Chondrocyte (in vitro differentiated cells): ENCODE measurements at places on chromosomes 4 and X.
A peak's percentile ranks its signal among the peaks of the same experiment; 100 is the strongest.

- no peak for DNase-seq
Observed at GRCh38 chr4:15149839-15150592, 147.7 kb downstream of the CPEB2 start.

DNA sequence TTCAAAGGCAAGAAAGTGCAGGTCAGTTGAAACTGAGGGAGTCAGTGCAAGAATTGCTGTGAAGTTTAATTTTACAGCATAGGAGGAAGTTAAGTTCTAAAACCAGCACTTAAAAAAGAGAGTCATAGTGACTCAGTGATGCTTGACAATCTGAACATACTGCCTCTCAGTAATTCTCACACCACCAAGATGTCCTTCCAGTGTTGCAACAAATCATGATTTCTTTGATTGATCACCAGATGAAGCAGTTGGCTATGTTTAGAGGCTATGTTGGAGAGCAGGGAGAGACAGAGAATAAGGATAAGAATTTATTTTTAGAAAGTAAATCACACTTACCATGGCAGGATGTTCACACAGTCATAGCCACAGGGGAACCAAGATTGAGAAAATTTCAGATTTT, 13.2 kb downstream of the TRIM2 start:
- no peak for DNase-seq

- no peak for DNase-seq
Observed at GRCh38 chrX:147958291-147958690, 22.8 kb upstream of the FMR1NB start.

DNA sequence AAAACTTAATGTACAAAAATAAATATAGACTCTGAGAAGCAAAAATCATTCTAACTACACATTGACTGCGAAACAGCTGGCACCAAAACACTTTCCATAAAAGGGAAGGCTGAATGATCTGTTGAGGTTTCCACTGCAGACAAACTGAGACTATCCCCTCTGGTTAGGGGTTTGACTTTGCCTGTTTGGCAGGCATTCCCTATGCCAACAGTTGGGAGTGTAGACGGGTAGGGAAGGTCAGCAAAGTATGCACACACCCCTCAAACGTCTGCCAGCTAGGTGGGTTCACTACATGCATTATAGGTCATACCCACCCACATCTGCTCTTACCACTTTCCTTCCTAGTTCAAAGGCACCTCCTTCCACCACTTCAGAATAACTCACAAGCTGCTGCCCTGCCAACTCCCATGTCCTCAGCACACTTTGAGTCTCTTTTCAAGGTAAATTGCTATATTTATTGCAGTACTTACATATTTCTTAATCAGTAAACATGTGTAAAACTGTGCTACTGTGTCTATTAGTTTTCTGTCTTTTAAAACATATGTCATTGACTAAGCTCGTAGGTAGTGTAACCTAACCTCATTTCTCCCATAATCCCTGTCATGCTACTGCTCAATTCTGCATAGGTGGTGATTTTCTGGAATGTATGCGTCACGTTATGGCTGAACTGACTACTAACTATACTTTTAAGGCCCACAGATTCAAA, 12.4 kb downstream of the CTSO start:
- DNase-seq: no peak

- no peak for DNase-seq
Observed at GRCh38 chr4:175424111-175424510, 388.0 kb downstream of the GPM6A start.

DNA sequence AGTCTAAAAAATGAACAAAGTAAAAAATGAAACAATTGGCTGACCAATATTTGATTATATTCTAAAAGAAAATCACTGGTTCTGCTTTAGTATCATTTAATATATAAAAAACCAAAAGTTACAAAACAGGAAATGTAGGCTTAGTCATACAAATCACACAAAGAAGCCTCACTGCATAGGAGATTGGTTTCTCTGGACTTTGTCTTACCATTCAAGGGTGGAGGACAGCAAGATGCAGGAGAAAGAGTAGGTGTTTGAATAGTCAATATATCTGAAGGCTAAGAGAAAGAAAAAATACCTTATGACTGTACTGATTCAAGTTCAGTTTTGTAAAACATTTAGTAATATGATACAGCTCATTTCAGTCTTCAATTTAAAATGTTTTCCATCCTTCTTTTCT, 28.6 kb upstream of the TAF9B start:
- DNase-seq: no peak

DNA sequence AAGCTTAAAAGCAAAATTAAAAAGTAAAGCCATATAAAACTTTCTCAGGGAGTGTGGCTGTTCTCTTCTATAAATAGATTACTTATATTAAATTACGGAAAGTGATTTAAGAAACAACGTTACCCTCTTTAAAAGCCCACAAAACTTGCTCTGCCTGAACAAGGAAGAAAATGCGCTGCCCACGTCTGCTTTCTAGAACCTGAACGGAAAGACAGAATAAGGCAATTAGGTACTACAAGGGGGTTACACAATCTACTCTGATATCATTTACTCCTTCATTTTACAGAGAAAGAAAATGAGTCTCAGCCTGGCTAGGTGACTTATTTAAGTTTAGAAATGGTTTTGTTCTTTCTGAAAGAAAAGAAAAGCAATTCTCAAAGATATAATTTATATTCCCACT, 147.2 kb downstream of the RNF150 start:
- no peak for DNase-seq

GRCh38 chr4:70666369-70666768, at the start of gene JCHAIN:
Gene JCHAIN (minus strand): TSS chr4:70666508. CDS start chr4:70666490, 18 bp downstream.
- no peak for DNase-seq

- DNase-seq: no peak
Observed at GRCh38 chrX:17520016-17520615, 145.1 kb downstream of the NHS start.

DNA sequence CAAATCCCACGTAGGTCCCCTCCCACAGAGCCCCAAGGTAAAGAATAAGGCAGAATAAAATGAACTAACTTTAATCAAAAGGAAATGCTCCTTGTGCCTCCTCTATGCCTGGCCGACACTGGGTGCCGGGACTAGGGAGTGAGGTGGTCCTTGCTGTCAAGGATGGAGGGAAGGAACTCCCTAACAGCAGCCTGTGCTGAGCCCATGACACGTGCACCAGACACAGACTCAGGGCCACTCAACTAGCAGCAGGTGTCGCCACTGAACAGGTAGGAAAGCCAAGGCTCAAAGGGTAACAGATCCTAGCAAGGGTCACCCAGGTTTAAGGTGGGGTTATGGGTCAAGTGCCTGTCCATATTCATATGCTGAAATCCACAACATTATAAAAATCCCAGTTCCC, 29.2 kb downstream of the MSX1 start:
- DNase-seq: no peak

DNA sequence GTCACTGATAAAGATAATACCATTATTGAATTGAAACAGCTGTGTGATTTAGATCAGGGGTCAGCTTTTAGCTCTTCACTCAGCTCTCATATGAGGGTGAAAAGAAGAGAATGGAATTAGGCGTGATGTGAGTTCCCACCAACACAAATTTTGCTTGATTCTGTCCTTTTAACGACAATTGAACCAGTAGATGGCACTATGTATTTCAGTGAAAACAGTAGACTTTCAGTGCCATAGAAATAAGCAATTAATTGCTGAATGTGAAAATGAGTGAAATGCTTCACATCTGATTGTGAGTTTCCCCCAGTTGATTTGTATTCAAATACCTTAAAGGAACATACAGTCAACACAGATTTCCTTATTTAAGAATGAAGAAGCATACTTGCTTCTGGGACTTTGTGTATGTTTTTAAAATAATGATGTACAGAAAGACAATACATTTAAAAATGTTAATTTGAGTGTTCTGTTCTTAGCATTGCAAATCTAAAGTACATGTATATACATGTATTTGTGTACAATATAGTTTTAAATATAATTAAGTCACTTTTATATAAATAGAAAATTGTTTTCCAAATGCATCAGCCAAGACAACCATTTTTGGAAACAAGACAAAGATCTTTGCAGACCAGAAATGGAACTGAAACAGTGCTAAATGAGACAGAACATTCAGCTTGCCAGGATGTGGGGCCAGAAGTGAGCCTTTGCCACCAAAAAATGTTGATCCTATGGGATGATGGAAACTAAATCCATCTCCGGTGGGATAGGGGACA, 178.8 kb downstream of the SNCA start:
- no peak for DNase-seq

DNA sequence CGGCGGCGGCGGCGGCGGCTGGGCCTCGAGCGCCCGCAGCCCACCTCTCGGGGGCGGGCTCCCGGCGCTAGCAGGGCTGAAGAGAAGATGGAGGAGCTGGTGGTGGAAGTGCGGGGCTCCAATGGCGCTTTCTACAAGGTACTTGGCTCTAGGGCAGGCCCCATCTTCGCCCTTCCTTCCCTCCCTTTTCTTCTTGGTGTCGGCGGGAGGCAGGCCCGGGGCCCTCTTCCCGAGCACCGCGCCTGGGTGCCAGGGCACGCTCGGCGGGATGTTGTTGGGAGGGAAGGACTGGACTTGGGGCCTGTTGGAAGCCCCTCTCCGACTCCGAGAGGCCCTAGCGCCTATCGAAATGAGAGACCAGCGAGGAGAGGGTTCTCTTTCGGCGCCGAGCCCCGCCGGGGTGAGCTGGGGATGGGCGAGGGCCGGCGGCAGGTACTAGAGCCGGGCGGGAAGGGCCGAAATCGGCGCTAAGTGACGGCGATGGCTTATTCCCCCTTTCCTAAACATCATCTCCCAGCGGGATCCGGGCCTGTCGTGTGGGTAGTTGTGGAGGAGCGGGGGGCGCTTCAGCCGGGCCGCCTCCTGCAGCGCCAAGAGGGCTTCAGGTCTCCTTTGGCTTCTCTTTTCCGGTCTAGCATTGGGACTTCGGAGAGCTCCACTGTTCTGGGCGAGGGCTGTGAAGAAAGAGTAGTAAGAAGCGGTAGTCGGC, 528 bp downstream of the FMR1 start:
- DNase-seq: peak; percentile 79

- no peak for DNase-seq
Observed at GRCh38 chr4:146033149-146033548, 94.5 kb upstream of the ZNF827 start.

DNA sequence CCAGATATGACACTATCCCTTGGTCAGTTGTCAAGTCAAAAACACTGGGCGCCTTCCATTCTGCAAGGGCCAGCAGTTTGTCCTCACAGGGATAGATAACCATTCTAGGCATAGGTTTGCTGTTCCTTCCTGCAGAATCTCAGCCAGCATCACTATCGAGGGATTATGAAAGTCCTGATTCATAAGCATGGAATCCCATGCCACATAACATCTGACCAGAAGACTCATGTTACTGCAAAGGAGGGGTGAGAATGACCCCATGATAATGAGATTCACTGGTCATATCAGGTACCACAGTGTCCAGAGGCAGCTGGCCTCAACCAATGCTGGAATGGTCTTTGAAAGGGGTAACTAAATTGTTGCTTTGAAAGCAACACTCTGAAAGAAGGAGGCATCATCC, 84.7 kb downstream of the OTC start:
- DNase-seq: no peak

GRCh38 chr4:98583265-98583664, 75.1 kb downstream of the TSPAN5 start:
- no peak for DNase-seq

- no peak for DNase-seq
Observed at GRCh38 chr4:52788806-52789205, 37.6 kb upstream of the ERVMER34-1 start.

DNA sequence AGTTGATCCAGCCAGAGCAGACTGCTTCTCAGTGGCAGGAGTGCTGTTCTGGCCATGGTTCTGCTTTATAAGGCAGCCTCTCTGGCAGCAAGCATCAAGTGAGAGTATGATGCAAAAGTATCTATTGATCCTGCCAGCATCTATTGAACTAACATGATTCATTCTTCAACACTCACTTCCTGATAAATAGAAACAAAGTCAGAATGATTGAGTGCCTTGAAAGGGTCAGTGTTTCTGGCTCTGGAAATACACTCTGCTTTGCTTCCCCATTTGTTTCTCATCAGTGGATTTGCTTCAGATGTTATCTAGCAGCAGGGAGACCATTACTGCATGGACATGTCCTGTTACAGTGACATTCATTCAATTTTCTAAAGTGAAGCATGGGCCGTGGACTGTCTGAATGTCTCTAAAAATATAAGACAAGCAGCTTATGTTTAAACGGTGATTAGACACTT, 66.2 kb upstream of the FRAS1 start:
- no peak for DNase-seq

DNA sequence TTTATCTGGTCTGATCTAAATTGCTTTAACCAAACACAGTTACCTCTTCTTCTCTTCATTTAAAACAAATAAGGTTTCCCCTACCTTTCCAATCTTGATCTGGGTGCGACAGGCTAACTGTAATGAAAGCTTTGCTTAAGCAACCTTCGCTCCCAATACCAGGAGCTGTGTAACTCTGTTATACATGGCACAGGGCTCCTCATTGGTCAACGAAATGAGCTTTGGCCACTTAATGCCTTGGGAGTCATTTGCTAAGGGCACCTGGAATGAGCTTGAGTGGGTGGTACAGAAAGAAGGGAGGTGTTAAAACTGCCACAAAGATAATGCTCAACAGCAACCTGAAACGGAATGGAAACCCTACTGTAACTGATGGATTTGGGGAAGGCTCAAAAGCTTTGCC, 140.5 kb downstream of the CHRNA9 start:
- no peak for DNase-seq

- no peak for DNase-seq
Observed at GRCh38 chrX:133745349-133745748, 240.0 kb downstream of the GPC3 start.

DNA sequence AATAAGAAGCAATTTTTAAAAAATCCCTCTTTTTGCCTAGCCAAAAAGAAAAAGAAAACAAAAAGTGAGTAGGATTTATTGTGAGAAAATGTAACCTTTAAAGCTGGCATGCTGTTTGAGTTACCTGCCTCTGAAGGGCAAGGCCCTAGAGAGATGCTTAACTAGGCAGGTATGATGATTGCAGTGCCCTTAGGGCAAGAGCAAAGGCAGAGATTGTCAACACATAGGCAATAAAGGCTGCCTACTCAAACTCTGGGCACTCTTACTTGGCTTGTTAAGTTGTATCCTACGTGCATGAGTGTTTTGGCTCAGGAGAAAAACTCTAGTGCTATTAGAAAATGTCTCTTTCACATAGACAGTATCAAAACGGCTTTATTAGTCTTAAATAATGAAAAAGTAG, 306.0 kb downstream of the RPA4 start:
- no peak for DNase-seq

GRCh38 chr4:4848540-4848939, 10.9 kb upstream of the MSX1 start:
- peak; percentile 53 for DNase-seq

DNA sequence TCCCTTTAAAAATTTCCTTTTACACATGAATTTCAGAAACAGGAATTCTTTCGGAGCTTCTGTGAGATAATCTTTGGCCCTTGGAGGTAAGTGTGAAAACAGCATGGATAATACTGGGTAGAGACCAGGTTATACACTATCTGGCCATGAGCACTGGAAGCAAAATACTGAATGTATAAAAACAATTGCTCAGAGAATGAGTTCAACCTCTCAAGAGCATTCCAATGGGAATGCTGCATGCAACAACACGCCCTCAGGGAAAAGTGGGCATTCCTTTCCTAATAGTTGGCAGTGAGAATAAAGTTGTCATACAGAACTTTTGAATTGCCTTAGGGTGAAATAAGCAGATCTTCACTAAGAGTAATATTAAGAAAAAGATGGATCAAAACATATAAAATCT, 574.8 kb upstream of the DIPK2B start:
- DNase-seq: no peak
